ENCODE measurements at places on chromosomes 7 and 10.

GRCh38 chr10:18332048-18332447, 191.8 kb downstream of the CACNB2 start:
- DNase-seq: no peak

GRCh38 chr7:128911423-128912031, 1.0 kb upstream of the KCP start:
- no peak for DNase-seq

DNA sequence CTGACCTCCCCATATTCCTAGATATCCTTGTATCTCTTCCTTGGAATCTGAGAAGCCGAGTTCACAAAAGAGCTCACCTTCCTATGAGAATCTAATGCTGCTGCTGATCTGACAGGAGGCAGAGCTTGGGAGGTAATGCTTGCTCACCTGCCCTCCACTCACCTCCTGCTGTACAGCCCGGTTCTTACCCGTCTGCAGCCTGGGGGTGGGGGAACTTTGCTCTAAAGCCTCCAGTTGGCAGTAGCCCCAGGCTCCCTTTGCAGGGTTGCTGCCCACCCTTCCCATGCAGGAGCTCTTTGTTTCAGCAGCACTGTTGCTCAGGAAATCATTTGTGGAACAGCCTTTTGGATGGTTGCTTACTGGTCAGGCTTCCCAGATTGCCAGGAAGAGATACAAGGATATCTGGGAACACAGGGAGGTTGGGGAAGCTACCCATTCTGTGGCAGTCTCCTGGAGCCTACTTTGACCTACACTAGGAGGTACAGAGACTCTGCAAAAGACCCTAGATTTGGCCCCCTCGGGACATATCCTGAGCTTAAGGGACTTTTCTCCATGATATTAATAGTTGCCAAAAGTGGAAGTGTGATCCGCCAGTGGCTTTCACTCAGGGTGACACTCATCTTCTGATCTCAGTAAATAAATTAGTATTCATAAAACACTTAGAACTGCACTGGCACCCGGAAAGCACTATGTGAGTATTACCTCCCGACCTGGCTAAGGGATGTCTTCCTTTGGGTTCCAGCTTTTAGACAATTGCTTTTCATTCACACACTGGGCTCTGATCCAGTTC, 363.7 kb upstream of the PODXL start:
- DNase-seq: no peak

GRCh38 chr7:69896121-69896520, 297.8 kb downstream of the AUTS2 start:
- no peak for DNase-seq

DNA sequence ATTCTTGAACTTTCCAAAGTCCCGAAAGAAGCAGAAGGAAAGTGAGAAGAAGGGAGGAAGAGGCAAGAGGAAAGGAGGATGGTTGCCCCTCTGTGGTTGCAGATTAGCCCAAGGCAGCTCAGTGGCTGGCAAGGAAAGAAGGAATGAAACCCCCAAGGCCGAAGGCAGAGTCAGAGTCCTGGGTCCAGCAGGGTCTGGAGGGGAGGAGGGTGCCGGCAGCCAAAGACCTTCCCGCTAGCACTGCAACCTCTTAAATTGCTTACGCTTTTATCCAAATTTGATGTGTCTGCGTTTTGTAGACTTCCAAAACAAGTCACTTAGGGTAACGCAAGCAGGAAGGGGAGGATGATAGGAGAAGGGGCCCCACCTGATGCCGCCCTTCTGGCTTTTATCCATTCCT, 7.4 kb upstream of the PFKP start:
- DNase-seq: no peak

DNA sequence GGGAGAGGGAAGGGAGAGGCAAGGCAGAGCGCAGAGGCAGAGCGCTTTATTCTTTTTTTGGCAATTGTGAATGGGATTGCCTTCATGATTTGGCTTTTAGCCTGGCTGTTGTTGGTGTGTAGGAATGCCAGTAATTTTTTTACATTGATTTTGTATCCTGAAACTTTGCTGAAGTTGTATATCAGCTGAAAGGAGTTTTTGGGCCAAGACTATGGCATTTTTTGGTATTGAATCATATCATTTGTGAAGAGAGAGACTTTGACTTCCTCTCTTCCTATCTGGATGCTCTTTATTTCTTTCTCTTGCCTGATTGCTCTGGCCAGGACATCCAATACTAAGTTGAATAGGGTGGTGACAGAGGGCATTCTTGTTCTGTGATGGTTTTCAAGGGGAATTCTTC, 291.3 kb downstream of the REEP3 start:
- no peak for DNase-seq

DNA sequence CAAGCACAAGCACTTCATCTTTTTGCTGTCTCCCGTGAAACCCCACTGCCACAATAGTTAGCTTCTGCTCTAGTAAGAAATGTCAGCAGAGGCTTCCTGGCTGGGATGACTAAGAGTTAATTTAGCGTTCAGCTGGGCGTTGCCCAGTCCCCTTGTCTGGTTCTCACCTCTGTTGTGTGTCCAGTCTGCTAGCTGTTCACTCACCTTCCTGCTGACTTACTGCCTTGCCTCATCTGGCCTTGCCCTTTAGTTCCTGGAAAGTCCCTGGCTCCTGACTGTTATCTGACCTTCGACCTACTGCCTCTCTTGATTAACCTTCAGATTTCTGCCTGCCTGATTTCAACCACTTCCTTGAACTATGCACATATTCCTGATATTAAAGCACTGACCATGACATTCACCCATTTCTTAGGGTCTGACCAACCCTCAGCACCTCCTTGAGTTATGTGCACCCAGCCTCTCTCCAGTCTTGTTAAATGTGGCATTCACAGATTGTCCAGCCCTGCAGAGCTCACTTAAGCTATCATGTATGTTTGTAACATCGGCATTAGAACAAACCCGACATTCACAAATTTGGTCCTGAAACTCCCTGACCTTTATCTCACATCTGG, 30.3 kb downstream of the C7orf33 start:
- no peak for DNase-seq

DNA sequence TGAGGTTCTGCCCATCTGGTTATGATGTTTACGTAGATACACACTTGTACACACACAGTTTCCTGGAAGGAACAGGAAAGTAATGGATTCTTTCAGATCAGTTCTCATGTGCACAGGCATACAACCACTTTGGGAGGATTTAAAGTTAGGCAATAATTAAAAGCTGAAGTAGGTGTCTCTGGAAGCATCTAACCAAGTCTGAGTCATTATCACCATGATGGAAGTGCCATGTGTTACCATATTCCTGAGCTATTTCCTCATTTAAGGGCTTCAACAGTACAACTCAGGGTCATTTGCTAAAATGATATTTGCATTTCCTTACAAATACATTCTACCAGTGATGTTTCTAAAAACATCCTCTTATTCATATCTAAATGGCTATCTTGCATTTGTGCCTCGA, 41.4 kb upstream of the BET1 start:
- DNase-seq: no peak

DNA sequence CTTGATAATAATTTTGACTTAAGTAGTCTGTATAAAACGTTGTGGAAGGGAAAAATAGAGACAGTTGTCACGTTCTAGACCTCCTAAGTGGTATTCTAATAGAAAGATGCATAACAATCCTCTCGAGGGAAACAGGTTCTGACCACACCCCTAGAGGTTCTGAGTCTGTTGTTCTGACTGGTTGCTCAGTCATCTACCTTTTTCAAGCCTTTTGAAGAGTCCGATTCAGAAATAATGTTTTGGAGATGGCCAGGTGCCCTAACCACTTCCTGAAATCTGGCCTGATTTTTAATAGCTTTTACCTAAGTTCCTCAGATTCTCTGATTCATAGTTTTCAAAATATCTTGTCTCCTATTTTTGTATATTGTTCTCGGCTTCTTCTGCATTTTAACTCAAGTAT, 175.6 kb downstream of the HDAC9 start:
- no peak for DNase-seq

- DNase-seq: no peak
Measured at GRCh38 chr7:81447351-81447952, 322.4 kb downstream of the HGF start.

DNA sequence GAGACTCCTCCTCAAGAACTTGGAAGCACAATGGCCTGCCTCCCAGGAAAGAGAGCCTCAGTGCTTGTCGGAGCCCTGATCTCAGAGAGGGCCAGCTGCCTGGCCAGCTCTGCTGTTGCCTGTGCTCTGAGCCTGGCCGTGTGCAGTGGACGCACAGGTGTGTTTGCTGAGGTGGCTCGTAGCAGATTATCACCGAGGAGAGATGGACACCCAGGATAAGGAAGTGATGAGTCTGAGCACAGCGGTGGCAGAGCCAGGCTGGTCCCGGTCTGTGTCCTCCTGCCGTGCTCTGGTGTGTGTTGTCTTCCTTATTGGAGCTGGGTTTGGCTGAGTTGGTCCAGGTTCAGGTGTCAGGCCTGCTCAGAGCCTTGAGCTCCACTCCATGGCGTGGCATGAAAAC, 208.5 kb downstream of the EBF3 start:
- no peak for DNase-seq

DNA sequence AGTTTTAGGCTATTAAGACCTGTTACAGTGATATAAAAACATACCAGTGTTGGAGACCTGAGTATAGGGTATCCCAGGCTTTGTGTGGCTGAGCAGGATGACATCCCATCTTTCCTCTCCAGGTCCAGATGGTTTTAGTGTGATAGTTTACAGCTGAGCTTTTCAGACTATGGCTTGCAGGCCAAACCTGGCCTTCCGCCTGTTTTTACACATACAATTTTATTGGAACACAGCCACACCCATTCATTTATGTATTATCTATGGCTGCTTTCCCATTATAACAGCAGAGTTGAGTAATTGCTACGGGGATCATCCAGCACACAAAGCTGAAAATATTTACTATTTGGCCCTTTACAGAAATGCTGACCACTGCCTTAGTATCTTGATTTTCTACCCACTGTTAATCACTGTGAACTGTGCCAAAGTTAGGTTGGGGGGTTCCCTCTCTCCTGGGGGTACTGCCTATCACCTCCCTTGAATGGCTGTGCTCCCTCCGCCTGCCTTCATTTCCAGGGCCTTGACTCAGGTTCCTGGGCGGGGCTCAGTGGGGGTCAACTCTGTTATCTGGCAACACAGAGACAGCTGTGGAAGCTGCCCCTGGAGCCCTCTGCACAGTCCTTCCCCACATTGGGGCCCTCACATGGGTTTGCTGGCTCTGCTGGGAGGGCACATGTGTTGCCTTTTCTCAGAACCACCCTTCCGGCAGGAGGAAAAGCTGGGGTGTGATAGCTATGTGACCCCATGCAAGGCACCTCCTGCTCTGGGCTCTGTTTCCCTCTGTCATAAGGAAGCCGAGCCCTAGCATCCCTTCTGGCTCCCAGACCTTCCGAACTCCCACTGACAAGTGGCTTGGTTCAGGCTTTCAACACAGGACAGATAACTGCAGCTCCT, 40.3 kb upstream of the SH2D4B start:
- no peak for DNase-seq

GRCh38 chr10:8404721-8405120, 350.2 kb downstream of the GATA3 start:
- peak; percentile 89 for DNase-seq

GRCh38 chr10:49010865-49011264, 71.2 kb upstream of the LRRC18 start:
- DNase-seq: no peak

- no peak for DNase-seq
Measured at GRCh38 chr7:113142385-113143119, 24.2 kb upstream of the SMIM30 start.

DNA sequence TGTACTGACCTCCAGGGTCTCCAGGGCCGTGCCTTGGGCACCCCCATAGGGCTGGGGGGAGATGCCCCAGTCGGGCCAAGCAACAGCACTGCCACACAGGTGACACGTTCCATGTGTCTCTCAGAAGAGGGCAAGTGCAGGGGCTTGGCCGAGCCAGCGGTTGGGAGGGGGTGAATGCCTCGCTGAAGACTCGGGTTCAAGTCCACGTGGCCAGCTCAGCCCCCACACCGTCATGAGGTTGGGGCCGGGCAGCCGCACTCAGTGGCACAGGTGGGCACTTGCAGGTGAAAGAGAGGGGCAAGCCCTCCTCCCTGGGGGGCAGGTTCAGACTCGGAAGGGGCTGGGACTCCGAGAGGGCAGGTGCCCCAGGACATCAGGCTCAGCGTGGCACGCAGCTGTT, 153.8 kb downstream of the MAD1L1 start:
- no peak for DNase-seq

DNA sequence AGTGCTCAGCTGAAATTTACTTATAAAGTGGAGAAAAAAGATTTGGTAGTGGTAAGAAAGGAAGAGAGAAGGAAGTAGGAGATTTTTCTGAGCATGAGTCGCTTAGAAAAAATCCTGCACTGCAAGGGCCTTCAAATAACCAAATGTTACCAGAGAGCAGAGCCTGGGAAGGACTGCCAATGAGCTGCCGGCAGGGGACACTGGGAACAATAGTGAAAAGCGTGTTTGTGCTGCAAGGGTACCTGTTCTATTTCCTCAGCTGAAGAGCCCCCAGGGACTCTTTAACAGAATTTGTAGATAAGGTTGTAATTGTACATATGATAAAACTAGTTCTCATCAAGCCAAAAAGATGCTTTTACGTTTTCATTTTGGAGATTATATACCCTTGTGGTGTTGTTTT, 696.3 kb upstream of the C7orf33 start:
- DNase-seq: no peak

GRCh38 chr7:28954946-28955345, 3.2 kb downstream of the TRIL start:
- no peak for DNase-seq

DNA sequence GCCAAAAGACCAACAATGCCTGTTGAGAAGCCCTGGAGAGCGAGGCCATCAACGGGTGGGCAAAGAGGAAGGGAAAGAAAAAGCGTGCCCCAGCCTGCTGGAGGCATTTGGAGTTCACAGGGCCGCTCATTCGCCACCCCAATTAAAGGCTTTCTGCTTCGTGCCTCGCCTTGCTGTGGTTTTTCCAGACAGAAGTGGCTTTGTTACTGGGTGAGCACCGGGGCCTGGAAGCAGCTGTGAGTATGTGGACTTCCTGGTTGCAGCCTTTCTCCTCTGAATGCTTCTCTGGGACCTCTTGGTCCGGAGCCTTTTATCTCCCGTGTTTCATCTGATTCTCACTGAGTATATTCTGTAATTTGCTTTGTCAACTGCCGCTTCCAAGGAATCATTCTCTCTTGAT, 118.1 kb upstream of the EGR2 start:
- DNase-seq: no peak

DNA sequence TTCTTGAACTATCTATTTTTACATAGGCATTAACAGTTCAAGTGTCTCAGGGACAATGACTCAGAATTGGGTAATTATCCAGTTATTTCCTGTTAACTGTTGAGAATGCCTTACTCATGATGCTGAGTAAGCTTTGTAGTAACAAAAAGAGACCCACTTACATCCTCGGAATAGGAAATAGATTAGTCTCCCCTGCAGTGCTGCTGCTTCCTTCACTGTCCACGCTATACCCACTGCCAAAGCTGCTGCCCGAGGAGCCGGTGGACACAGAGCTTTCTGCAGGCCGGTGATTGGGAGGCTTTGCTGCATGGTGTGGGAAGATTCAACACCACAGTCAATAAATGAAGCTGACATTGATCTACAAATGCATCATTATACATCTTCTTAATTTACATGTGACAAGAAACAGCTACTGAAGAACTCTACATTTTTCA, 357.1 kb downstream of the PCLO start:
- no peak for DNase-seq

GRCh38 chr10:118746246-118746645, 8.5 kb downstream of the CACUL1 start:
- DNase-seq: no peak
